ENCODE measurements at places on chromosomes 7 and 10.

DNA sequence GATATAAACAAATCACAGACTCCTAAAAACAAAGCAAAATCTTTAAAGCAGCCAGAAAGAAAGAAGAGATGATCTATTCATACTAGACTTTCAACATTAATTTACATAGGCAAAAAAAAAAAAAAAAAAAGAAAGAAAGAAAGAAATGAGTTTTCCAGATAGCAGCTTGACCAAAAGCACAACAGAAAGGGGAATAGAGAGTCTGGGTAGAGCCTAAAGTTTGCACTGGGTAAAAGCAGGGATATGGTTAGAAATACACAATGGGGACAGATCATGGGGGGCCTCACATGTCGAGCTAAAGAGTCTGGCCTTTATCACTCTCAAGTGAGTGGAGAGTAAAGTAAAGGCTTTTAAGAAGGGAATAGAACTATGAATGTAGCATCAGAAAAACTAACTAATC, 169.8 kb downstream of the SGMS1 start:
- DNase-seq = no peak

- no peak for DNase-seq
These were observed 8.6 kb upstream of the NKX2-3 start for GRCh38 chr10:99524050-99524666.

- DNase-seq = no peak
These were observed 309.3 kb upstream of the KCND2 start for GRCh38 chr7:119963654-119964053.

DNA sequence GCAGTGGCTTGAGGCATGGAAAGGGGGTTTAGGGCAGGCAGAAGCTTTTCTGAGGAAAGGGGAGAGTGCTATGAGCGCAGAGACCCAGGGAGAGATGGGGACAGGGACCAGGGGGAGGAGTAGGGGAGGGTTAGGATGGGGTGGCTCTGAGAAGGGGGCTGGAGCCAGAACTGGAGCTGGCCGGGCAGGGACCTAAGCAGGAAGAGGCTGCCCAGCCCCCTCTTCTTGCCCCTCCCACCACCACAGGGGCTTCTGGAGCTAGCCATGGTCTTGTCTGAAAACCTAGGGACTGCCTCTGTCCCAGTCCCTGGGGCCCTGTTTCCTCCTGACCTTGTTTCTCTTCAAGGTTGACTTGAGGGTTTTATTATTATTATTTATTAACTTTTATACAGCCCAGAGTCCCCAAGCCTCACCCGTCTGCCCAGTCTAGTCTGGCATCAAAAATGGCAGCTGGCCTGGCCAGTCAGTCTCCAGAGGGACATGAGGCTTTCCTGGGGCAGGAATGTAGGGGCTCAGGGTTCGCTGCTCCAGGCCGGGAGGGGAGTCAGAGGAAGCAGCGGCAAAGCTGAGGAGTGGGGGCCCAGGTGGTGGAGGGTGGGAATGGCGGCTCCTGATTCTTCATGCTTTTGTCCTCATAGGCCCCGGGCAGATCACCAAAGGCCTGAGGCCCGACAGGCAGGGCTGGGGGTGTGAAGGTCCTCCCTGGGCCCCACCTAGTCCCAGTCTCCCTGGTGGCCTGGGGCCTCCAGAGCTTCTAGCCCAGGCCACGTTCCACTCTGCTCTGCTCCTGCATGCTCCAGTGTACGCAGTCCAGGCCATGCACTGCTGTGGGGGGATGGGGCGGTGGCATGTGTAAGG, 5.7 kb downstream of the TRIM8 start:
- DNase-seq = no peak

- DNase-seq = no peak
These were observed 4.6 kb downstream of the SHOC2 start for GRCh38 chr10:110923856-110924493.

GRCh38 chr10:12194752-12195271, 879 bp downstream of the NUDT5 start:
- no peak for DNase-seq

GRCh38 chr10:119494236-119495020, 48.1 kb downstream of the RGS10 start:
- no peak for DNase-seq

GRCh38 chr7:23431702-23432199, 38.5 kb downstream of the IGF2BP3 start:
- DNase-seq = no peak

Measured in bone marrow (tissue), 2 donors.